ENCODE measurements at places on chromosomes 16 and 17.

DNA sequence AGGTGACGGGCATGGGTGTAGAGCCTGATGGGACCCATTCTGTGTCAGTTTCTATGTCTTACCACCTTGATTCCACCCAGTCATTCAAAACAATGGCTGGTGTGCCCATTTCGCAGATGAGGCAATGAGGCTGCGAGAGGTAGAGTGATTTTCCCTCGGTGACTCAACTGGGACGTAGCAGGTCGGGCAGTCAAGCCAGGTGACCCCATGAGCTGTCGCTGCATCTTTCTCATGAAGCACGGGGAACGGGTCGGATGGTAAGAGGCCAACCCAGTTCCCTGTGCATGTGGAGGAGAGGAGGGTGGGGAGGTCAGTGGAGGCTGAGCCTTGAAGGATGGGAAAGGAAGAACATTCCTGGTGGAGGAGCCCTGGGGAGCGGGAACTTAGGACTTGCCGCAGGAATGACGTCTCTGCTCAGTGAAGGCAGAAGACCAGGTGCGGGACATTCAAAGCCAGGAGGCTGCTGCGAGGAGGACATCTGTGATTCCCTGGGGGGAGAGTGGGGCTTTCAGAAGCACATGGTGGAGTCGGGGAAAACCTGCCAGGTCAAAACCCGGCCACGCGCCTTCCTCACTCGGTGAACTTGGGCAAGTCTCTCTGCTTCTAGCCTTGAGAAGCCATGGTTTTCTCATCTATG lies 1.1 kb downstream of the IL21R start:
- DNase-seq = peak; percentile 68

DNA sequence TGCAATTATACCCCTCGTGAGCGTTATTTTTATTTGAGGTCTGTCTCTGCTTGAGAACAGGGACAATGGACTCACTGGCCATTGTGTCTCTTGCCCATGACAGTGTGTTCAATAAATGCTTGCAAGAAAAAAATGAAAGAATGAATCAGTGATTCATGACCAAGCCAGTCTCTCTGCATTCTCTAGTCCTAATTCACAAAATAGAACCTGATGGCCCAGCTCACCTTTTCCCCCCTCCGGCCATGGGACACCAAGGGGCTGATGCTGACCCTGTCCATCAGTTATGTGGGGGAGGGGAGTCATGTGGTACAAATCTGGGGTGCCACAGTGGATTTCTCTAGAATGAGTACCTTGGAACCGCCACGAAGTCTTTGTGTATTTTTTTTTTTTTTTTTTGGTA lies 38.2 kb downstream of the CCDC42 start:
- no peak for DNase-seq

- DNase-seq = no peak
Measured at GRCh38 chr17:64326420-64327054, 63.5 kb upstream of the TEX2 start.

DNA sequence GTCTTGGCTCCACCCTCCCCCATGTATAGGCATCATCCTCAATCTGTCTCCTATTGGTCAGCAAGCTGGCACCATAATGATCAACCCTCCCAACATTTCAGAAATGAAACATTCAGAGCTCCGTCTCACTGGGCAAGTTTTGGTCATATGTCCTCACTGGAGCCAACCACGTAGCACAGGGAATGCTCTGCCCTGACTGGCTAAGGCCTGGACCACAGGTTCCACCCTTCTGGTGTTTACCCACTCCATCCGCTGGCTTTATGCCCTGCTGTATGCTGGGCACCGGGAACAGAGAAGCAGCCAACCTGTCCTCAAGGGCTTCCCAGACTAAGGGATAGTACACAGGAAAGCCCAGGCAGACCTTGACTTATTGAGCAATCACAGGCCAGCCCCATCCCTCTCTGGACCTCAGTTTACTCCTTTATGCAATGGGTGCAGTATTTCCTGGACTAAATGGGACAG lies 20.5 kb downstream of the MYO15A start:
- DNase-seq = no peak

- DNase-seq = no peak
Measured at GRCh38 chr16:81095653-81095952, 592 bp downstream of the GCSH start.

GRCh38 chr16:52069866-52070265 lies 477.1 kb downstream of the TOX3 start:
- no peak for DNase-seq

DNA sequence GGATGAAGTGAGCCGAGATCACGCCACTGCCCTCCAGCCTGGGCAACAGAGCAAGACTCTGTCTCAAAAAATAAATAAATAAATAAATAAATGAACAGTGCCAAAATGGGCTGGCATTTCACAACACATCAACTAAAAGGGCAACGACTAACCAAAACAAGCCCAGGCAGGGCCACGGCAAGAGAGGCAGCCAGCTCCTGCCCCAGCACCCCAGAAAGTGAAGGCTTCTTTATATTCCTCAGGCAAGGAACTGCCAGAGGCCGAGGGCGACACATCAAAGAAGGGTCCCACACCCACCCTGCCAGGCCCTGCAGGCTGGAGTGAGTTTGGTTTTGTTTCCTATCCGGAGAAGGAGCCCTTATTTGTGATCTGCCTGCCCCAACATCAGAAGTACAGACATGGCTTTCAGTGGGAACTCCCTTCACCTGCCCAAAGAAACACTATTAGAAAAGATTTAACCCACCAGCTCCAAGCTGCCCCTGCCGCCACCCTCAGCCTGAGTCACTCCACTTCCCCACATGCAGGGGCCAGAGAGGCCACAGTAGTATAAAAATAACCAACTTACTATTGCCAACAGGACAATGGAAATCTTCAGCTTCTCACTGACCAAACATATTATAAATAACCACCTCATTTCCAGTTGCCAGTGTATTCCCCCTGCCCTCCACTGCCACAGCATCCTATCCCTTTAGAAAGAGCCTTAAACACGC lies 8.0 kb downstream of the FBXO31 start:
- DNase-seq = no peak

GRCh38 chr17:8209907-8210760 lies at the start of gene AURKB:
AURKB (minus strand) TSS chr17:8210575; CDS start chr17:8210224, 351 bp downstream.
- peak; percentile 97 for DNase-seq

- DNase-seq = peak; percentile 27
Measured at GRCh38 chr16:526181-527014, 1.1 kb upstream of the CAPN15 start.

- no peak for DNase-seq
Measured at GRCh38 chr17:27603880-27604794, 26.9 kb upstream of the LGALS9 start.

DNA sequence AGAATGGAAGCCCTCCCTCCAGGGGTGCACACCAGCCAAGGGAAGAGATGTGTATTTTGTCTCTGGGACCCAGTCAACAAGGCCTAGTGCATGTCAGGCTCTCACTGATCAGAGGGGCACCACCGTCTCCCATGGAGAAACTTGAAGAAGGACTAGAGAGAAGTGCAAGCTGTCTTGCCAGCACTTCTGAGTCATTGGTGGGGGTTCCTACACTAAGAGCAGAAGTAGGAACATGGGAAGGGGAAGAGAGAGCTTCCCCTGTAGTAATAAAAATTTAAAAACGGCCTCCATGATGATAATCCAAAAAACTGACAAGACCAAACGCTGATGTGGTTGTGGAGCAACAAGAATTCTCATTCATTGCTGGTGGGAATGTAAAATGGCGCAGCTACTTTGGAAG lies 46.3 kb downstream of the DYNLRB2 start:
- DNase-seq = no peak

GRCh38 chr16:79587897-79588296 lies 12.6 kb downstream of the MAF start:
- DNase-seq = no peak

DNA sequence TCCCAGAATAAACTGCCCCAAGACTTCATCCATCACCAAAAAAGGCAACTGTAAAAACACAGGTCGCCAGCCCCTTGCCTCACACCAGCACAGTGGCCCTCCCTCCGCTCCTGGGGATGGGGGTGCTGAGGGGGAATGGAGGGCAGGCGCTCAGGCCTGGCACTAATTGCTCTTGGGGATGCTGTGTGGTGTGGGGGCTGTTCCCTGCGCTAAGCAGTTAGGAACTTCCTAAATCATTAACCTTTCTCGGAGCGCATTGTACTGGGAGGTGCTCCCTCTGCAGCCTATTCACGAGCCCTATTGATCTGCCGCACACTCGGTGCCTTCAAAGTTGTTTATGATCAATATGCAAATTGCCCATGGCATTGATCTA lies 199.9 kb downstream of the ZFHX3 start:
- no peak for DNase-seq

GRCh38 chr16:17511340-17511739 lies 40.6 kb upstream of the XYLT1 start:
- DNase-seq = no peak

- DNase-seq = no peak
Measured at GRCh38 chr17:63974594-63975192, 2.0 kb upstream of the SCN4A start.

- no peak for DNase-seq
Measured at GRCh38 chr16:55329791-55330428, 5.9 kb downstream of the IRX6 start.

- DNase-seq = no peak
Measured at GRCh38 chr17:61260071-61260797, 139.4 kb upstream of the TBX2 start.

- DNase-seq = peak; percentile 93
Measured at GRCh38 chr16:68022728-68023537, at the start of the genes DDX28 and DUS2. DDX28 (minus strand) TSS chr16:68023232; CDS start chr16:68023202, 30 bp downstream. DUS2 (plus strand) TSS chr16:68023284; CDS start chr16:68038024, 14,740 bp downstream.

DNA sequence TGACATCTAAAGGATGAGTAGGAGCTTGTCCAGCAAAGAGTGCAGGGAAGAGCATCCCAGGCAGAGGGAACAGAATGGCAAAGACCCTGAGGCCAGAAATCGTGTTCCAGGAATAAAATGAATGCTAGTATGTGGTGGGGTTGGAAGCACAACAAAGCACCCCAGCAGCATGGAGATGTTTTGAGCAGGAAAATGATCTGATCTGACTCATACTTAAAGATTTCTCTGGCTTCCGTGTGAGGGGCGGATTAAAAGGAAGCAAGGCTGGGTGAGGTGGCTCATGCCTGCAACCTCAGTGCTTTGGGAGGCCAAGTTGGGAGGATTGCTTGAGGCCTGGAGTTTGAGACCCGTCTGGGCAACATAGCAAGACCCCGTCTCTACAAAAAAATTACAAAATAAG lies 2.3 kb downstream of the SLC5A11 start:
- no peak for DNase-seq

- DNase-seq = no peak
Measured at GRCh38 chr17:4560421-4560820, at the start of gene GGT6. GGT6 (minus strand) TSS chr17:4560577; CDS start chr17:4560521, 56 bp downstream.

DNA sequence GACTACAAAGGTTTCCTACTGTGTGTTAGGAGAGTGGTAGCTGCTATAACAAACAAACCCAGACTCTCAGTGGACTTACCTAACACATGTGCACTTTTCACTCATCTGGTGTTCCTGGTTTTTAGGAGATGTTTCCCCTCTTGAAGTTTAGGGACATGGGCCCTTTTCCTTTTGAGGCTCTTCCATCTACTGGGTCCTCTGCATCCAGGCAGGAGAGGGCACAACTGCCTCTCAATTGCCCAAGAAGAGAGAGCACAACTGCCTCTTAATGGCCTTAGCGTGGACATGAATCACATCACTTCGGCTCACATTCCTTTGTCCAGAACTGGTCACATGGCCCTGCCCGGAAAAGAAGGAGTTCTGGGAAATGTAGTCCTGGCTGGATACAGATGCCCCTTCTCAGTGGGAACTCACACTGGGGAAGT lies 9.8 kb upstream of the TNRC6C start:
- DNase-seq = no peak

GRCh38 chr17:36851250-36851649 lies 86.0 kb upstream of the LHX1 start:
- DNase-seq = no peak

GRCh38 chr17:16442594-16443510 lies 27.5 kb downstream of the TRPV2 start:
- peak; percentile 46 for DNase-seq

GRCh38 chr17:60333628-60334031 lies 58.3 kb downstream of the USP32 start:
- DNase-seq = no peak

DNA sequence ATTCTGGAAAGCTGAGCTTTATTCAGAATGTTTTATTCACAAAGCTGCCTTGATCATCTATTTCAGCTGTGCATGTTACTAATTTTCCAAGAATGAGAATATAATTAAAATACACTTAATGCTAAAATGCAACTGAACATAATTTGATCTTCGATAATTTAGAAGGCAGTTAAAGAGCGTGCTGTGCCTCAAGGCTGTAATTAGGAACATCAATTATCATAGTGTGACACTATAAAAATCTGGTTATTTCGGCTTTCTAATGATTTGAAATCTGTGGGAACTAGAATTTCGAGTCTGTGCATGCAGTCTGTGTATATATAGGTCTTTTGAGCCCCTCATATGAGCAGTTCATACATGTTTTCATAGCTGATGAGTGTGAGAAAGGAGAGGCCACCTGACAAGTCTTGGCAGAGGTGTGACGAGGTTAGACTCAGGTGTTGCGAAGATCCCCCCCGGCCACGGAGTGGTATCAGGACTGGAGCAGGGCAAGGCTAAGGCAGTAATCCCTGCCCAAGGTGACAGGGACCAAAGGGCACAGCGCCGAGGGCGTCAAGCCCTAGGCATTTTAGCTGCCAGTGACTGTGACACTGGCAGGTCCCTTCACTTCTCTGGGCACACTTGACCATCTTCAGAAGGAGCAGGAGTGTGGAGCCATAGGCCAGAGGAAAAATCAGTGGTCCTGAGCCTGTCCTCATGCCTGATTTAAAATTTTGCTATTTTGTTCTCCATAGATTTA lies 328.5 kb downstream of the SNX29 start:
- no peak for DNase-seq

GRCh38 chr17:55624772-55625433 lies 97.8 kb downstream of the TMEM100 start:
- peak; percentile 72 for DNase-seq

DNA sequence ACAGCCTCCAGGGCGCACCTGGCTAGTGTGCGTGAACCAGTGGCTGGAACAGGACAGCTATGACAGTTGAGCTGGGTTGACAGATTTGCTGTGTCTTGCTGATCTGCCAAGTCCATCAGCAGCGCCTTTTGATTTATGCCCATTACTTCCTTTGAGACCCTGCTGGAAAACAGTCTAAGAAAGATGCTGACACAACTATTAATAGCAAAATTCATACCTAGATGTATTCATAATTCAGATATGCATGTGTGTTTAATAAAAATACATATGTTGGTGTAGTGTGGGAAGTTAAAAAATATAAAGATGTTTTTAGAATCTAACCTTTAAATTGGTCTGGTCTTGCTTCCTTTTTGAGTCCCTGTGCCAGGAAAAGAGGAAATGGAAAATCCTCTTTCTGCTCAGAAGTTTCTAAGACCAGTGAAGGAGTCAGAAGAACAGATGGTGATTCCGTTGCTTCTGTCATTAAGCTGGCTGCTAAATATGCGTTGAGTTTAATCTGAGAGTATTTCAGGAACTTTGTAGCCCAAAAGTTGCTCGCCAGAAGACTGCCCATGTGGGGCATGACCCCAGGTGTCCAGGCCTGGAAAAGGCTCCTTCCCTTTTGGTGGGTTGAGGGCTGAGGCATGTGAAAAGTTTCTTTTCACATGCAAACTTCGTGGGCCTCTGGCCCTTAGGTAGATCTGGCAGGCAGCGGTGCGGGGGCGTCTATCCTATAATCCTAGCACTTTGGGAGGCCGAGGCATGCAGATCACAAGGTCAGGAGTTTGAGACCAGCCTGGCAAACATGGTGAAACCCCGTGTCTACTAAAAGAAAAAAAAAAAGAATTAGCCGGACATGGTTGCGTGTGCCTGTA lies 40.0 kb upstream of the ENDOV start:
- no peak for DNase-seq

GRCh38 chr17:74520016-74520434 lies 11.2 kb downstream of the CD300LB start:
- no peak for DNase-seq

- DNase-seq = no peak
Measured at GRCh38 chr16:11398851-11399250, 53.6 kb downstream of the RMI2 start.
